Naive thymus-derived CD4-positive, alpha-beta T cell (primary cell): ENCODE measurements at places on chromosomes 12 and 14.
A peak's percentile ranks its signal among the peaks of the same experiment; 100 is the strongest.

DNA sequence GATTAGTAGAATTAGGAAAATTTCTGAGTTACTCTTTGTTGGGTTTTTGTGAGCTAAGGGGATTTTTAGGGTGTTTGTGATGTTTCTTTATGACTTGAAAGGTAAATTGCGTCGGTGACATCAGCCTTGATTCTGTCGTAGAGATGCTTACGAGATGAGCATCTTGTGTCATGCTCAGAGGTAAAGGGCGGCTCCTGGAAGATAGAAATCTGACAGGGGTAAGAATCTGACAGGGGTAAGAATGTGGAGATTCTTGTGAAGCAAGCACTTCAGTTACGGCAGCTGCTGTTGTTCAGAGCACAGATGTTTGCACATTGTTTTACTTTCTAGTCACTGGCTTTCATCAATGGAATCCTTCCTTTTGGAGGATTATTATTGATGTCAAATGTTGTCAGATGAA, 22.5 kb downstream of the EML1 start:
- DNase-seq, result no peak

DNA sequence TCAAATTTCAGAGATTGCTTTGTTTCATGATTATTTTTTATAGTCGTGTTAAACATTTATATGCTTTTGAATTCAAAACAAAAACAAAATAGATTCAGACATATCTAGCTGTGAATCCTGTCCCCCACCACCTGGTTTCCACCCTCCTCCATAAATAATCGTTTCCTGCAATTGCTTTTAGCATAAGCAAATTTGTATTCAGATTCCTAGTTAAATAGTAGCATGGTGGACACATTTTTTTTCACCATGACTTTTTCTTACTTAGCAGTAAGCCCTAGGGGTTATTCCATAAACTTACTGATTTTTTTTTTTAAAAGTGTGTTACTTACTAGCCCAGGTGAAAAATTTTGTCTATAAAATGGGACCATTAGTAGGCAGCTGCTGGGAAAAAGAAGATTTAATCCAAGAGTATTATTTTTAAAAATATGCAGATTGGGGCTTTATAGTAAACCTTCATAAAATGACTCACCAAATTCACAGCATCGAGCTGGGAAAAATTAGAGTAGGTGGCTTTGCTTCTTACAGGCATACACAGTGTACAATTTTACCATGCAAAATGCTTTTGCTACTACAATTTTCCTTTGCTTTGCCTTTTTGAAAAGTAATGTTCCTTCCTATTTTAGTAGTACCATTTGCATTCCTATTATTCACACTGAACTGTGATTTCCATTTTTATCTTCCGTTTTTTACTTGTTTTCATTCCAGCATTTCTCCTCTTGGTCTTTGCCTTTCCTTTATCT, 117.8 kb downstream of the BTG1 start:
- DNase-seq, result no peak

- DNase-seq, result peak; percentile 71
These were observed 8.7 kb upstream of the TESPA1 start for GRCh38 chr12:54993181-54993835.

DNA sequence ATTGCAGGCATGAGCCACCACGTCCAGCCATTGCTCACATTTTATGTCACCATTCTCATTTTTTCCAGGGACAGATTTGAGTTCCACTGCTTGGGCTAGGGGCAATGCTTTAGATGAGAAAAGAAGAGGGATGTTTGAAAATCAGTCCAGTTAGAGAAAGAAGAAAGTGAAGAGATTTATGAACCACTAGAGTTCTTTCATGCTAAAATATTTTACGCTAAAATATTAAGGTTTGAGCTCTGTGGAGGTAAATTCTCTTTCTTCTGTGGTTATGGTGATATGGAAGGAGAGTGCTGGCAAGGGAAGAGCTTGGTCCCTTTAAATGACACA, 21.5 kb downstream of the CFL2 start:
- DNase-seq, result no peak
